ENCODE measurements at places on chromosomes 7 and 10.

DNA sequence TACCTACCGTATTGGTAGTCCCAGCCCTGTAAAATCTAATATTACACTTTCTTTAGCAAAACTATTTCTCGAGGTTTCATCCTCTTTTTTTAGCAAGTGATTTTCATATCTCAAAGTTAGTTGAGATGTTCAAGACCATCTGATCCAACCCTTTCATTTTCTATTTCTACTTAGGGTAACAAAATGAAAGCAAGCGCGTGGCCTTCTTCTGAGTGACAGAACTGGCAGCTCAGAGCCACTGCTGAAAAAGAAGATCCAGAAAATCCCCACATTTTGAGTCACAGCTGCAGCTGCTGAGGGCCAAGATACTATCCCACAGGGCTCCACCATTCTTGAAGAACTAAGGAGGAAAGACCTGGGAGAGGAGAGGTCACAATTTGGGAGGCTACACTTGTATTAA lies 24.8 kb upstream of the ZNF800 start:
- no peak for DNase-seq

DNA sequence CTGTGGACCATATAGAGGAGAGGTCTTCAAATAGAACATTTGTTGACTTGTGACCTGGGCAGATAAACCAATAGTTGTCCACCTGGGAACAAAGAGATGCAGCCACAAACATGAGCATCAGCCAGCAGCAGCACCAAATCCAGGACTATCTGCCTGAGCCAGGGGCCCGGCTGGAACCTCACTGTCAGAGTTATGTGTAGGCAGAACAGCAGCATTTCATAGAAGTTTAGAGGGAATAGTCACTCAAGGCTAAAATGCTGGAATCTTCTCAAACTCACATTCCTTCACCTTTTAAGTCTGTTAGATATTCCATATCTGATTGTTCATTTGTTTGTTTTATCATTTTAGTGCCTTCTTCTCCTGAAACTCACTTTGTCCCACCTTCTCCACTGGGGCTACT lies 72.2 kb upstream of the IL6 start:
- DNase-seq, result no peak

- DNase-seq, result no peak
Measured at GRCh38 chr10:119691726-119692125, 34.1 kb upstream of the INPP5F start.

DNA sequence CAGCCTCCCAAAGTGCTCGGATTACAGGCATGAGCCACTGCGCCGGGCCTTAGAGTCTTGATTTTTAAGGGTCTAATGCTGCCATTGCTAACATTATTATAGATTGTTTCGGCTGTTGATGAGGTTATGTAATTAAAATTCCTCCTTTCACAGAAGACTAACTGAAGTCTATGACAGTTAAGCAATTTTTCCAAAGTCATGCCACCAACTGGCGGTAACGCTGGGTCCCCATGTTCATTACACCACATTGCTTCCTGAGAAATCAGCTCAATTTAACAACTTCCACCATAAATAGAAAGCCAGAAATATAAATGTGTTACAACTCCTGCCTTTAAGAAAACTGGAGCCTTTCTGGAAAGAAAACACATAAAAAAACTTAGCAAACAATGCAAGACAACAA lies 3.5 kb downstream of the ERLIN1 start:
- DNase-seq, result no peak

DNA sequence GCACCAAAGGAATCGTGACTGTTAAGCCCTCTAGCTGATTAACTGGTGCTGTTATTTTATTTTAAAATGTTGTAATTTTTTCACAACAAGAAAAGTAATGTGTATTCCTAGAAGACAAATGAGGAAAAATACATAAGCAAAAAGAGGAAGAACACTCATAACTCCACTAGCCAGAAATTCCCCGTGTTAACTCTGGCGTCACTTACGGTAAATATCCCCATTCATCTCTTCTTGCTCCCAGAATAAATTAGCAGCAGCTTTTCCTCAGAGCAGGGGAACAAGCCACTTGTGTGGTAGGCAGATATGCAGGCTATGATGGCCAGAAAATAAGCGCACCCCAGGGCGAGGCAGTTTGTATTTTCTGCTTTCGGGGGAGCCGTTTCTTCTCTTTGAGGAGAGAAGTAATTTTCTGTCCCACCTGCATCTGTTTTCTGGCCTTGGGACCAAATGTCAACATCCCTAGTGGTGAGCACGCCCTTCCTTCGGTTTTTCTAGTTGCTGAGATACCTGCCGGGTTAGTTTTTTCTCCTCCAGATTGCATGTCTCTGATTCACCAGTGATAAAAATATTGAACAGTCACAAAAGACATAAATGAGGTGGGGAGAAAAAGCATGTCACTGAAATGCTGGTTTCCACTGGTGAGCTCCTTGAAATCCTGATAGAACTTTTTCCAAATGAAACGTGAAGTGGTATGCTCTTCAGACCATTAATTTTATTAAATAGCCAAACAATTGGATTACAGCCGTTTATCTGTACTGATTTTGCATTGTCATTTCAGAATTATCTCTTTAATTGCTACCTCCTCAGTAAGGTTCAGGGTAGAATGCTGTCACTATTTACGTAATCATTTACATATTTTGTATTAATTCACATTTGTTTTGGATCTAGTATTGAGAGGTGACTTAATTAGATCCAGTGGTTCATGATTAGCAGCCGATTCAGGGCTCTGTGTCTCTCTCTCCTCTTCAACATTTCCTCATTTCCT lies 268.1 kb downstream of the CAMK1D start:
- DNase-seq, result no peak

- no peak for DNase-seq
Measured at GRCh38 chr10:19252531-19252930, 203.9 kb downstream of the MALRD1 start.

DNA sequence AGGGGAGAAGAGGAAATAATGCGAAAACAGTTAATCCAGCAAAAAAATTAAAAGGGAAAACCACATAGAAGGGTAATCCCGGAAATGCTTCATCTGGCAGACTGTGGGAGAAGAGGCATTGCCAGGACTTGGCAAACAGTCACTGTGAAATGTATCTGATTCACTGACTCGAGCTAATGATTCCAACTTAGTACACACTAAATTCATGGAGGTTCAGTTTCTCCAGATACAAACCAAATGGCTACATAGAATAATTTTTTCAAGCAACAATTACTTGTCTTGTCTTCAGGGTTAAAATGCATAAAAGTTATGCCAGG lies 36.4 kb downstream of the GDI2 start:
- no peak for DNase-seq

Data from activated T-helper 1 cell treated with anti-CD3 and anti-CD28 coated beads, Interleukin-2, amount 50 U/mL, for 16 hours (primary cell).